ENCODE measurements at places on chromosomes 7 and 10. TPM values are rescaled to one million over a fixed set of nuclear protein-coding genes. Genes with fewer than 3 reads are reported as not detected.

The AKR1C8 gene
- not detected for total RNA-seq

DNA sequence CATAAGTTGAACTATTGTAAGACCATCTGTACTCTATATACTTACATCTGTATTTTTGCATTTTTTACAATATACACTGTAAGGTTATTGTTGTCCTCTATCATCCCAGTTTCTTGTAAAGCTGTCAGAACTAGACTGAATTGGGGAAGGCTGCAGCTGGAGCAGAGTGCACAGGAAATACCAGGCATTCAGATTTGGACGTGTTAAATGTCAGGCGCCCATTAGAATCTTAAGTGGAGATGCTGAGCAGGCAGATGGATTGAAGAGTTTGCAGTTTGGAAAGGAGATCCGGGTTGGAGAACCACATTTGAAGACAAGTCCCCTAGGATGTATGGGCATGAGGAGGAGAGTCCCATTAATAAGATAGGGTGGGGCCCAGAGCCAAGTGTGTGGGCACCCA, 40.4 kb downstream of the MTURN start:
- DNase-seq: no peak

DNA sequence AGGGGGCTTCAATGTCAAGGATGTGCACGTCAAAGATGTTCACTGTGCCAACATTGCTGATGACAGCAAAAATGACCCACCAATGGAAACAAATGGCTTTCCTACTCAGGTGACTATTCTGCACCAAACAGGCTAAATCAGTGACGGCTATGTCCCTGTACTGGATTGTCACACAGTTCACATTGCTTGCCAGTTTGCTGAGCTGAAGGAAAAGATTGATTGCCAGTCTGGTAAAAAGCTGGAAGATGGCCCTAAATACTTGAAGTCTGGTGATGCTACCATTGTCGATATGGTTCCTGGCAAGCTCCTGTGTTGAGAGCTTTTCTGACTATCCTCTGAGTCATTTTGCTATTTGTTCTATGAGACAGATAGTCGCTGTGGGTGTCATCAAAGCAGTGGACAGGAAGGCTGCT, 202.2 kb upstream of the ETV1 start:
- no peak for DNase-seq

DNA sequence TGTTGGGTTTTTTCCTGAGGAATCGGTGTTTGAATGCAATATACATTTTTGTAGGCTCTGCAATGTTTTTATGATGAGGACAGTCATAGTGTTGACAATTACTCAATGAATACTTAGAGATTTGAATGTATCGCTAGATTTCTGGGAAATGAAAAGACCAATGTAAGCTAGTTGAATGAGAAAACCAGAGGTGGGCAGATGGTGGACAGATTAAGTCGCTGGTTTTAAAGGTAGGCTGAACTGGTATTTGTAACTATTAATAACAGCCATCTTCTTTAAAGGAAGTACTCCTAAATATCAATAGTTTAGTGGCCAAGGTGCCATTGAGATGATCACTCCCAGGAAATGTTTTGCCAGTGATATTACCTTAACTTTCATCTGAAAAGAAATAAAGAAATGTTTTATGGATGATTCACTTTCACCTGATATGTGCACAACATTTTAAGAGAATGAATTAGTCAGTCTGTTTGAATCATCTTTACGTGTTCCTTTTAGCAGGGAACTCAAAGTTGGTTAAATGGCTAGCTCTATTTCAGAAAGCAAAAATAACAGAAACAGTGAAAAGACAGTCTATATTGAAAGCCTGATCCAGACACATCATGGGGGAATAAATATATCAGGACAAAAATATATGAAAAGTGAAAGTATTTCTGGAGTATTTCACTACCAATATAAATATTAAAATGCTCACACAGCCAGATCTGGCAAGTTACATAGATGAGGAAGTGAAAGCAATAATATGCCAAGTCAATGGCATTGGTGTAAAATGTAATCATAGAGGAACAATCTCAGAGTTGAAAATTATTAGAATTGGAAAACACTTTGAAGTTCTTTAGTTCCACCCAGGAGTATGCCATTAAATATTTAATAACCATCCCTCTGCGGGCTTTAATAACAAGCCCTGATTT, 20.7 kb downstream of the MET start:
- no peak for DNase-seq

DNA sequence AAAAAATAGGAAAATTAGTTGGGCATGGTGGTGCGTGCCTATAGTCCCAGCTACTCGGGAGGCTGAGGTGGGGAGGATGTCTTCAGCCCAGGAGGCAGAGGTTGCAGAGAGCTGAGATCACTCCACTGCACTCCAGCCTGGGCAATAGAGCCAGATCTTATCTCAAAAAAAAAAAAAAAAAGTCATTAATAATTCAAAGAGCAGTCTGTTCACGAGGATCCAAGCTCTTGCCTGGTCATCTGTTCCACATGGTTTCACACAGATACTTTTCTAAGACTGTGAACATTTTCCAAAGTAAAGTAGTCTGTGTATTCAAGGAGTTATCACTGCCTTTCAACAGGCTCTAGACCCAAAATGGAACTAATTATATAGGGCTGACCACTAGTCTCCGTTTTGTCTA, 86.9 kb downstream of the ZNF277 start:
- DNase-seq: no peak

- no peak for DNase-seq
Observed at GRCh38 chr10:20620981-20621380, 276.1 kb downstream of the NEBL start.

- DNase-seq: no peak
Observed at GRCh38 chr10:28386503-28386868, 83.6 kb upstream of the MPP7 start.

Measured in endothelial cell (in vitro differentiated cells).